ENCODE measurements at places on chromosomes 13 and 19.

- DNase-seq: no peak
Observed at GRCh38 chr13:44383945-44384344, 10.3 kb downstream of the SERP2 start.

- DNase-seq: no peak
Observed at GRCh38 chr13:88675347-88675996, 1004.3 kb downstream of the SLITRK5 start.

DNA sequence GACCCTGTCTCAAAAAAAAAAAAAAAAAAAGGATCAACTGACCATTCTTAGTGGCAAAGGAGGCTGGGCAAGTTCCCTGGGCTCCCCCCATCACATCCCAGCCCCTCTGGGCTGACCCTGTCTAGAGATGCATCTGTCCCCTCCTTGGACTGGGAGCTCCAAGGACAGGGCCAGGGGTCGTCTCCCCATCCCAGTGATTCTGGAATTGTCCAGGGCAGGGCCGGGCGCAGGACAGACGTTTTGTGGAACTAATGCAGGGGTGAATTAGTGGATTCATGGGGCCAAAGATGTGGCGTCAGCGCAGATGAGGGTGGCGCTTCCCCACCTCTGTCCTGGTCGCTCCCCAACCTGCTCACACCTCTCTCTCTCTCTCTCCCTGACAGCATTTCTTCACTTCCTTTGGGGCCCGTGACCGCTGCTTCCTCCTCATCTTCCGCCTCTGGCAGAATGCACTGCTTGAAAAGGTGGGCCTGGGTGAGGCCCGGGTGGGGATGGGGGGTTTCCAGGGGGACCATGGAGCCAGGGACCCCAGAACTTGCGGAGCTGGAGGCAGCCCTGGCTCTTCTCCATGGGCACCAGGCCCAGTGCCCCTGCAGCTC, 11.1 kb downstream of the GRAMD1A start:
- no peak for DNase-seq

DNA sequence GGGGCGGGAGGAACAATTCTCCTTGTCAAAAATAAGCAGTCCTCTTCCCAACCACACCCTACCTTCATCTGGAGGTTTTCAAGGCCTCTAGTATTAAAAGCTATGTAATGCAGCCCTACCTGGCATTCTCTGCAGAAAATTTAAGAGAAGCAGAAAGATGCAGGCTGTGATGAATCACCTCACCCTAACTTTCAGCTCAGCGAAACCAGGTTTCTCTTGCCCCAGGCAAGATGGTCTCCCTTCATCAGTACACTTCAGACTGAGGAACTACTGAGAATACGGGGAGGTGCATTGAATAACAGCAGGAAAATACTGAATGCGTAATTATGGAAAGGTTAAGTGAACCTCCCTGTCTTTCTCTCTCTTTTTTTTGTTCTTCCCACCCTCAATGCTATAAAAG, 437.6 kb upstream of the KLF12 start:
- DNase-seq: no peak
